Occipital lobe (tissue), 3 donors: ENCODE measurements at places on chromosomes 16 and 17.

GRCh38 chr17:933312-934073 lies 46.1 kb downstream of the NXN start:
- no peak for DNase-seq

- no peak for DNase-seq
Observed at GRCh38 chr17:34246881-34247280, 8.2 kb upstream of the CCL2 start.

GRCh38 chr17:7408252-7408727 lies 645 bp downstream of the NLGN2 start:
- DNase-seq = no peak

- no peak for DNase-seq
Observed at GRCh38 chr17:44837196-44837595, 7.1 kb upstream of the GJC1 start.

DNA sequence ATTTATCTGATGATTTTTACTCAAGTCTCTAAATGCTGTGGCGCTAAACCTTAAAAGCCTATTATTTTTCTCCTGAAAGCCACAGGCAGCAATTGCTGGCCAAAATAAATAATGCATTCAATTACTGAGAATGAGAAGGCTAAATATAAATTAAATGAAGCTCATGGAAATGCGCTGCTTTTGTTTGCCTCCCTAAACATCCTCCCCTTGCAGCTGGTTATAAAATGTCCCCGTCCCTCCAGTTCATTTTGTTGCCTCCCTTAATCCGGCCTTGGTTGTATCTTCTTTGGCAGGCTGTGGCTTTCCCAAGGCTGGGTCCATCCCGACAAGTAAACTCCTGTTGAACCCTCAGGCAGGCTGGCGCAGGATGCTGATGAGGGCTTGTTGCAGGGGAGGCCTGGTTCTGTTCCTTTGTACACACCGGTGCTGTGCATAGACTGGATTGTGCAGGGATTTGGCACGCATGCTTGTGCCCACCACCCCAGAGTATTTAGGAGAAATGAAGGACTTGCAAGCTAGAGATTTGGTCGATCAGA lies 62.7 kb downstream of the KNOP1 start:
- DNase-seq = no peak

DNA sequence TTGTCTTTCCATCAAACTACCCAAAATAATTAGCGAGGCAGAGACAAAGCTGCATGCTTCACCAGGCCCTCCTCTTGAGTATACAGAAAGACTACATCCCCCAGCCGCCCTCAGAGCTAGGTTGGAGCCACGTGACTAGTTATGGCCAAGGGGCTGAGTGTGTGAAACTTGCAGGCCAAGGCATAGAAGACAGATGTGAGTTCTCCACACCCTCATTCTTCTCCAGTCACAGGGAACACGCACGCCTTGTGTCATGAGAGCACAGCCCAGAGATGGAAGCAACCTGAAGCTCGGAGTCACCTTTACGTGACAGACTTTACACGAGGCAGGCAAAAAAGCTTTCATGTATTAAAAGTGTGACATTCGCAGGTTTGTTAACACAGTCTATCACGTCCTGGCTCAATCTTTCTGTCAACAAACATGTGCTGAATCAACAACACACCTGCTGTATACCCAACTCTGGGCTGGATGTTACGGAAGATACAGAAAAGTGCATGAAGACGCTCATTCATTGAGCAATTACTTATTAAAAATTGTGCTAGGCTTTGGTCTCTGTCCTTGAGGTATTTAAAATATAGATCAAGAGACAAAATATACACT lies 38.3 kb downstream of the STX8 start:
- DNase-seq = no peak

GRCh38 chr17:1783271-1783670 lies 21.4 kb downstream of the SERPINF1 start:
- DNase-seq = no peak

DNA sequence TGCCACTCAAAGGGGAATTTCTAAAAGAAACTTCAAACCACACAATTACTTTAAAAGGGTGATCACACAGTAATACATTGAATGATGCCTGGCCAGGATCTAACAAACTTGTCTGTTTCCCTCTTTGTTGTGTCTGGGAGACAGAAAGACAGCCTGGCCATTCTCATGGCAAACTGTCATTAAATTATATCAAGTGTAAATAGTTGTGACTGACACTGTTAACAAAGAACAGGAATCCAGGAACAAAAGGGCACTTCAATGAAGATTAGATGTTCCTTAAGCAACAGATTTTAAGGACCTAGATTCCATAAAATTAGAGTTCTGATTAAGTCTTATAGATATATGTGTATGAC lies 383.6 kb downstream of the KCNJ2 start:
- no peak for DNase-seq

GRCh38 chr17:81328489-81328888 lies 33.4 kb upstream of the SLC38A10 start:
- DNase-seq = no peak

- no peak for DNase-seq
Observed at GRCh38 chr17:57289130-57289529, 32.8 kb downstream of the MSI2 start.

DNA sequence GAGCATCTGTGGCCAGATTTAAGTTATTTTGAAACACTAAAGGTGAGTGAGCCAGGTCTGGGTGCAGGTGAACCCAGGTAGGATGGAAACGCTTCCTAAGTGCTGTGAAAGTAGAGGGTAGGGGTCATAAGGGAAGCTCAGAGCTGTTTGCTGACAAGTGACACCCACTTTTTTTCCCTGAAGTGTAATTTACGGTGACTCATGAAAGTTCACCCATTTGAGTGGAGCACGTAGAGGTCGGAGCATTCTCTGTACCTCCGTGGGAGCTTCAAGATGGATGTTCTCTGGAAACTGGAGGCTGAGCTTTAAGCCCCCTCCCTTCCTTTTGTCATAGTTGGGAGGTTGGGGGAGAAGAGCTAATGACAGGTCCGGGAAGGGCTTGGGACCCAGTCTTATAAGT lies 44.3 kb downstream of the MPRIP start:
- no peak for DNase-seq

GRCh38 chr17:37781451-37781850 lies 36.6 kb upstream of the HNF1B start:
- no peak for DNase-seq

DNA sequence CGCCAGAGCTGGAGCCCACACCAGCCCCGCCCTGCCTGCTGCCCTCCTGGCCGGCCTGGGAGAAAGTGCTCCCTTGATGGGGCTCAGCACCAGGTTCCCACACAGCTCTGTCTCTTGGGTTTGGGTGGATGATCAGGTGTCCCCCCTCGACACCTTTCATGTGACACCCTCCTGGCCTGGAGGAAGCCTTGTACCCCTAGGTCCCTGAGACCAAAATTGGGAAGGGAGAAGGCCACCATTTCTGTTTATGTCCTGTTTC lies 19.4 kb upstream of the PLLP start:
- DNase-seq = no peak

- no peak for DNase-seq
Observed at GRCh38 chr16:74607310-74607961, 522 bp upstream of the GLG1 start.
